ENCODE measurements at places on chromosomes 12 and 14.

GRCh38 chr12:121949648-121950397 is 31.4 kb downstream of the CFAP251 start:
- no peak for DNase-seq

GRCh38 chr12:112252184-112252583 is 126.8 kb downstream of the TRAFD1 start:
- DNase-seq, result no peak

DNA sequence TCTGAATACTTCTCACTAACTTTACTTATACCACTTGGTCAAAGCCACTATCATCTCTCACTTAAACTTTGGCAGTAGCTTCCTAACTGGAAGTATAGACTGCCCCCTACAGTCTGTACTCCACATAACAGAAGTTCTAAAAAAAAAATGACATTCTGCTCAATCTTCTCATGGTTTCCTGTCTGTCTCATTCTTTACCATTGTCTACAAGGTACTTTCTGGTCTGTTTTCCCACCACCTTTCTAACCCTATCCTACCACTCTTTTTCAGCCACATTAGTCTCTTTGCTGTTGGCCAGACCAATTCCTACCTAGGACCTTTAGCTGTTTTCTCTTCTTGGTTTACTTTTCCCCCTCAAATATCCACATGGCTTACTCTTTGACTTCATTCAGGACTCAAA is 14.7 kb downstream of the CPSF6 start:
- no peak for DNase-seq

- no peak for DNase-seq
Measured at GRCh38 chr12:19633194-19633593, 193.9 kb downstream of the AEBP2 start.

DNA sequence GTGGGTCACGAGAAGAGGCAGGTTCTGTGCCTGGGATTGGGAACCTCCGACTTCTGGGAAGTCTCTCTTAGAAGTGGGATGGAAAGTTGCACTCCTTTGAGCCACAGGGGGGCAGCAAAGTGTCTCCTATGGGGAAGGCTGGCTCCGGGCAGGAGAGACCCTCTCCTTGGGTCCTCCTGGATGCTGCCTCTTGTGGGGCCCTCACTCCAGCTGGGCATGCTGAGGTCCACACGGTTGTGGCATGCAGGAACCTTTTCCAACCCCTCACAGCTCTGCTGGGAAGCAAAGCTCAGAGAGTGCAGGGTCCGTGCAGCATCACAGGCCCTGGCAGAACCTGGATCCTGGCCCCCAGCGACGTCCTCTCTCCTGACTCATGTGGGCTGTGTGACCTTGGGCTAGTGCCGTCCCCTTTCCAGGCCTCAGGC is 17.4 kb downstream of the SDSL start:
- DNase-seq, result no peak

DNA sequence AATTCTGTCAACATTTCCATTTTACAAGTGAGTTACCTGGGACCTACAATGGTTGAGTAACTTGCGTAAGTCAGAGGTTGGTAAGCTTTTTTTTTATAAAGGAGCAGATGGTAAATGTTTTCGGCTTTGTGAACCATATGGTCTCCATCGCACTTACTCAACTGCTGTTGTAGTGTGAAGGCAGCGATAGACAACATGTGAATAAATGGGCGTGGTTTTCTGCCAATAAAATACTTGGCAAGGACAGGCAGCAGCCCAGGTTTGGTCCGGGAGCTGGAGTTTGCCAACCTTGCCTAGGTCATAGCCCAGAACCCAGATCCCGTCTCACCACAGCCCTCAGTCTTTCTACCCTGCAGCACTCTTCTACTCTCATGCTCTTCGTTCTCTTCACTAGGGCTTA is 6.3 kb downstream of the DDX55 start:
- no peak for DNase-seq

- no peak for DNase-seq
Measured at GRCh38 chr12:131232036-131232435, 278.3 kb downstream of the ADGRD1 start.

GRCh38 chr12:93341409-93342049 is 36.2 kb upstream of the NUDT4 start:
- DNase-seq, result no peak

Measured in NCI-H526 treated with DMSO at 0.1 percent for 48 hours (cell line).